IPS-NIHi11 (cell line): ENCODE measurements at places on chromosomes 1 and 21.

DNA sequence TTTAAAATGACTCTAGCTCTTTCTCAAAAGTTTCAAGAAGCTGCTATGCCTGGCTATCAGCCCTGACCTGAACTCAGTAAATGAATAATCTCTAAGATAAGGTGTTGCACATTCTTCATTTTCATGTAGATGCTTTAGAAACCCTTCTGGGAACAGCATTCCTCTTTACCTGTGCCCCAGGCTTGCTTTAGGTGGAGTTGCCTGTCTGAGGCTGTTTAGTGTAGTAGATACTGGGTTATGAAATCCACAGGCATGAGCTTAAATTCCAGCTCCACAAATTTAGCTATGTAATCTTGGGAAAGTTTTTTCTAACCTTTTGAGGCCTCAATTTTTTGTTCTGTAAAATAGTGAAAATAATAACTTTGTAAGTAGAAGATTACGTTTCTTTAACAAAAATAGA, 41.6 kb downstream of the ATP6V1G3 start:
- DNase-seq = no peak

GRCh38 chr1:33099290-33100118, 18.6 kb downstream of the AZIN2 start:
- peak; percentile 49 for DNase-seq

DNA sequence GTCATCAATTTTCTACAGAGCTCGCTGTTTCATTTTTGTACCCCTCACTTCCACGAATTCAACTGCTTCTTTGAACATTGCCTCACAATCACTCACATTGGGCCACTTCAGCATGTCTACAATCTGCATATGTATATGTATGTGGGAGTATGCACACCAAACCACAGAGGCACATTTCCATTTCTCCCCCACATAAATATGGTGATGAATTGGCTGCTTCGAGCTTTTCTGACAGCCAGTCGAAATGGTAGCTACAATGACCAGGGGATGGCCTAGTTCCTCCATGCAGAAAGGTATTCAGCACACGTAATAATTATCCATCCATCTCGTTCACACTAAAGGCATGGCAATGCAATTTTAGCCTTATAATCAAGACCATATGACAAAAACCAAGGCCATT, 229.6 kb upstream of the ESRRG start:
- DNase-seq = no peak

DNA sequence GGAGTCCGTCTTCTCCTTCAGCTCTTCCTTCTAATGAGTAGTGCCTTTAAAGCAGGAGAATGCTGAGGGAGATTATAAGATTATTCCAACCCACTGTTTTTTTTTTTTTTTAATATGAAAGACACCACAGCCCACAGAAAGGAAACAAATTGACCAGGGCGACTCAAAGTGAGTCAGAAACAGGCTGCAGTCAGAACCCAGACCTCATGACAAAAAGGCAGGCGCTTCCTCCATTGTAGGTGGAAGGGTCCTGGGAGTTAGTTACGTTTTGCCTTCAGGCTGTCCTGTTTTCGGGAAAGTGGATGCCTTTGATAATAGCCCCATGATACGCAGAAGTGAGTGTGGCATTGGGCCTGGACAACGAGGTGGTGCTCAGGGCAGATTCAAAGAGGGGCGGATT, 21.0 kb downstream of the PLXNA2 start:
- DNase-seq = no peak

- DNase-seq = peak; percentile 84
Measured at GRCh38 chr1:40783001-40783905, at the start of gene KCNQ4. TSS of gene KCNQ4 (plus strand) at chr1:40783787. CDS start at chr1:40784094, 307 bp downstream.

DNA sequence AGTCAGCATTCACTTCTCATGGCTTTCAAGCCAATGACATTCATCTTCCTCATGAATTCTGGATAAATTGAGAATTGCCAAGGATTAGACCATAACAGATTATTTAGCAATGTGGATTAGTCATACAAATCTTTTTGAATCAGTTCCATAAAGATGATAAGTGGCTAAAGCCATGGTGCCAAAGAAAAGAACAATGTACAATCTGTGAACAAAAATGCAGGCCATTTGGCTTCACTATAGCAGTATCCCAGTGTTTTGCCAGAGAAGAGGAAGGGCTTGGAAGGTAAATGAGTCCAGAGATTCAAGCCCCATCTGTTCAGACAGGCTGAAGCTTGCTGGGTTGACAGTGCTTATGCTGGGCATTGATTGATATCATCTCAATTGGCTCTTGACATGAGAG, 376.4 kb upstream of the LRRC7 start:
- DNase-seq = no peak

DNA sequence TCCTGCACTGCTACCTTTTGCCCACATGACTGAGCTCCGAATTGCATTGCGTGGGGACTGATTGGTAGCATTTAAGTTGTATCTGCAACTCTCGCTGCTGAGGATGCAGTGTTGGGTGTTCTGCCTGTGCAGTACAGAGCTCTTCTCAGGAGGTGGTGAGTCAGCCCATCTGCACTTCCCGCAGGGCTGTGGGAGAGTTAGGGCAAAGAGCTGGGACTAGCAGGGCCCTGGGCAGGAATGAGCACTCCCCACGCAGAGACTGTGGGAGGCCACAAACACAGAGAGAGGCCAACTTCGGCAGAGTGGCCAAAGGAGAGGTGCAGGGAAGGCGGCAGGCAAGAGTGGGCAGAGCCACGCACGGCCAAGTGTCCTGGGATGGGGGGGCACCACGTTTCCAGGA, 244.7 kb downstream of the SIPA1L2 start:
- no peak for DNase-seq
